Activated B cell treated with CpG ODN at 0.5 μM for 24 hours (primary cell): ENCODE measurements at places on chromosomes 16 and 17. TPM values are rescaled to one million over a fixed set of nuclear protein-coding genes. Genes with fewer than 3 reads are reported as not detected.

The MEIOB gene
- not detected in 2 replicates for total RNA-seq

- H3K27ac ChIP-seq: no peak overlapping the region
- no peak for DNase-seq
- no peaks in the 10 kb centered on the region for H3K4me1 ChIP-seq
- H3K4me3 ChIP-seq: no peak overlapping the region
- peaks cover 26% of the 10 kb centered on the region for H3K27me3 ChIP-seq
- H3K36me3 ChIP-seq: no peaks in the 10 kb centered on the region
These were observed 13.7 kb upstream of the SRCIN1 start for GRCh38 chr17:38619451-38619795.

- no peak overlapping the region for H3K4me3 ChIP-seq
- no peak overlapping the region for H3K27ac ChIP-seq
- H3K36me3 ChIP-seq: peaks cover 69% of the 10 kb centered on the region
- no peak for DNase-seq
- H3K4me1 ChIP-seq: no peaks in the 10 kb centered on the region
These were observed 11.9 kb upstream of the PIK3R6 start for GRCh38 chr17:8879410-8879809.

- H3K4me1 ChIP-seq: peaks cover 23% of the 10 kb centered on the region
- H3K4me3 ChIP-seq: no peak overlapping the region
- no peak overlapping the region for H3K27ac ChIP-seq
- no peaks in the 10 kb centered on the region for H3K36me3 ChIP-seq
These were observed 12.5 kb downstream of the GPRC5C start for GRCh38 chr17:74444406-74444805.

DNA sequence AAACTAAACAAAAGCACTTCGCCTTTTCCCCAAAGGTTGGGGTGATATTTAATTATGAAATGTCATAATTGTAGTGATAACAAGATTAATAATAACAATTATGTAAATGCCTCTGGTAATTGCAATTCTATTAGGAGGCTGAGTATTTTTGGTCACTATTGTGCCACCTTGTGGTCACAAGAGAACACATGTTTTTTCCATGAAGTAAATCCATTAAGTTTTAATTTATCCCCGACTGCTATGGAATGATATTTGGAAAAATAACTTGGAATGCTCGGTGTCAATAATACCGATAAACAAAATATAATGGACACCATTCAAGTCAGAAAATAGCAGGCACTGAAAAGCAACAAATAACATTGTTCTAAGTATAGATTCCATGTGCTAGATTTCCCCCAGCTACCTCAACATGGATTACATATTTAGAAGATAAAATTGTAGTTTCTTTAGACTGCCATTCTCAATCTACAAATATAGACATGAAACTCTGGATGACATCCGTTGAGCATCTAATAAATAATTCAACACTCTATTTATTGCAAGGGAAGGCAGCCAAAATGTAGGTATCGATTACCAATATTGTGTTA lies 25.0 kb upstream of the KCNJ2 start:
- H3K27me3 ChIP-seq: no peaks in the 10 kb centered on the region
- H3K4me1 ChIP-seq: no peaks in the 10 kb centered on the region
- no peaks in the 10 kb centered on the region for H3K36me3 ChIP-seq
- no peak overlapping the region for H3K27ac ChIP-seq
- no peak overlapping the region for H3K4me3 ChIP-seq
